Central memory CD4-positive, alpha-beta T cell (primary cell): ENCODE measurements at places on chromosomes 4 and X.

GRCh38 chr4:16843831-16844508 lies 54.5 kb downstream of the LDB2 start:
- DNase-seq: no peak

DNA sequence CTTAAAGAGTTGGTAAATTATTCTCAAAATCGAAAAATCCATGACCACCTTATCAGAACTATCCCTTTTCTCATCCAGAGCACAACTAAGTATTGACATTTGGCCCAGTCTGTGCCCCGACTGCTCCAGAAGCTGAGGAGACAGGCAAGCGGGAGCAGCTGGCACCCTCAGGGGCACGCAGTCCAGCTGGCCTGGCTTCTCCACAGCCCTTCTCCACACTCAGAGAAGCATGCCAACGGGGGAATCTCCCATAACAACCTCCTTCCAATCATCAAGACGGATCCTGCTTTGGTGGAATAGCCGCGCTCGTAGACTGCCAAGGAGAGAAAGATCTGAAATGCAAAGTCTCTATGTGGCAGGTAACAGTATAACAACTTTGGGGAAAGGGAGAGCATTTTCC lies 85.4 kb downstream of the AFAP1 start:
- no peak for DNase-seq

DNA sequence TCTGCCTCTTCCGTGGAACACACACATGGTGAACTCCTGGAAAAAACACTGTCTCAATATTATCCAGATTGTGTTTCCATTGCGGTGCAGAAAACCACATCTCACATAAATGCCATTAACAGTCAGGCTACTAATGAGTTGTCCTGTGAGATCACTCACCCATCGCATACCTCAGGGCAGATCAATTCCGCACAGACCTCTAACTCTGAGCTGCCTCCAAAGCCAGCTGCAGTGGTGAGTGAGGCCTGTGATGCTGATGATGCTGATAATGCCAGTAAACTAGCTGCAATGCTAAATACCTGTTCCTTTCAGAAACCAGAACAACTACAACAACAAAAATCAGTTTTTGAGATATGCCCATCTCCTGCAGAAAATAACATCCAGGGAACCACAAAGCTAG lies 87.9 kb downstream of the TET2 start:
- no peak for DNase-seq

DNA sequence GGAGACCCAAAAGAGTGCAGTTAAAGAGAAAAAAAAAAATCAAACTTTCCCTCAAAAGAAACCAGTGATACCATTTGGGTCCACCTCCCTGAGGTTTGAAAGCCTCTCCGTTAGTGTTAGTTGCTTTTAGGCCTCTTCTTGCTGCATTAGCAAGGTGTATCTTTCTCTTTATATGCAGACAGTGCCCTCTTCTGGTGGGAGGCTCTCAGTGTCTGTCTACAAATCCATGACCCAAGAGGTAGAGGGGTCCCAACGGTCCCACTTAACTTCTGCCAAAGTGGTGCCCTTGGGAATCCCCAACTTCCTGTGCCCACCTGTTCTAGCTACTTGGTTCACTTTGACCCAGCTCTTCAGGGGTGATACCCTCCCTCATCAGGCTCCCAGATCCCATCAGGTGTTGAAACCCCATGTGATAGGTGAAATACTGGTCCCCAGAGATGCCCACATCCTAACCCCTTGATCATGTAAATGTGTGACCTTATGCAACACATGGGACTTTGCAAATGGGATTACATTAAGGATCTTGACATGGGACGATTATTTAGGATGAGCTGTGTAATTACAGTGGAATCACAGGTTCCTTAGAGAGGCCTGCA lies 63.7 kb upstream of the CD99 start:
- peak; percentile 20 for DNase-seq

DNA sequence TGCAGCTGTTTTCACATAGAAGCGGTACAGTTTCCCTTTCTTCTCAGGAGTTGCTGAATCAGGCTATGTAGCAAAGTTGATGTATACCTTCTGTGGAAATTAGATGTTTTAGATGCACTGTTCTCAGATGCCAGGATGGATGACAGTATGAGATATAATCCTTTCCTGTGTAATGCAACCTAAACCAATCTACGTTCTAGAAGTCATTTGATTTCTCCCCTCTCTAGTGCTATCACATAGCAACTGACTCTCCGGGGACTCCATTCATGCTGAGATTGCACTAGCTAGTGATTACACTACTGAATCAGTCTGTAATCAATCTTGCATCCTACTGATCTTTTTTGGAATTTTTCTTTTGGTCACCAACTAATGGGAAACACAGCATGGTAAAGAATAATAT lies 1881.7 kb downstream of the PCDH7 start:
- DNase-seq: no peak

DNA sequence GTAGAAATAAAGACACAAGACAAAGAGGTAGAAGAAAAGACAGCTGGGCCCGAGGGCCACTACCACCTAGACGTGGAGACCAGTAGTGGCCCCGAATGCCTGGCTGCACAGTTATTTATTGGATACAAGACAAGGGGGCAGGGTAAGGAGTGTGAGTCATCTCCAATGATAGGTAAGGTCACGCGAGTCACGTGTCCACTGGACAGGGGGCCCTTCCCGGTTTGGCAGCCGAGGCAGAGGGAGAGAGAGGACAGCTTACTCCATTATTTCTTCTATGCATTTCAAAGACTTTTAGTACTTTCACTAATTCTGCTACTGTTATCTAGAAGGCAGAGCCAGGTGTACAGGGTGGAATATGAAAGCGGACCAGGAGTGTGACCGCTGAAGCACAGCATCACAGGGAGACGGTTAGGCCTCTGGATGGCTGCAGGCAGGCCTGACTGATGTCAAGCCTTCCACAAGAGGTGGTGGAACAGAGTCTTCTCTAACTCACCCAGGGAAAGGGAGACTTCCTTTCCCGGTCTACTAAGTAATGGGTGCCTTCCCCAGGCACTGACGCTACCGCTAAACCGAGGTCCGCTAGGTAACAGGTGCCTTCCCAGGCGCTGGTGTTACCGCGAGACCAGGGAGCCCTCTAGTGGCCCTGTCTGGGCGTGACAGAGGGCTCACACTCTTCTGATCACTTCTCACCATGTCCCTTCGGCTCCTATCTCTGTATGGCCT lies 44.9 kb downstream of the ZBTB49 start:
- peak; percentile 68 for DNase-seq

GRCh38 chr4:171668403-171668802 lies 144.8 kb upstream of the GALNTL6 start:
- DNase-seq: no peak

DNA sequence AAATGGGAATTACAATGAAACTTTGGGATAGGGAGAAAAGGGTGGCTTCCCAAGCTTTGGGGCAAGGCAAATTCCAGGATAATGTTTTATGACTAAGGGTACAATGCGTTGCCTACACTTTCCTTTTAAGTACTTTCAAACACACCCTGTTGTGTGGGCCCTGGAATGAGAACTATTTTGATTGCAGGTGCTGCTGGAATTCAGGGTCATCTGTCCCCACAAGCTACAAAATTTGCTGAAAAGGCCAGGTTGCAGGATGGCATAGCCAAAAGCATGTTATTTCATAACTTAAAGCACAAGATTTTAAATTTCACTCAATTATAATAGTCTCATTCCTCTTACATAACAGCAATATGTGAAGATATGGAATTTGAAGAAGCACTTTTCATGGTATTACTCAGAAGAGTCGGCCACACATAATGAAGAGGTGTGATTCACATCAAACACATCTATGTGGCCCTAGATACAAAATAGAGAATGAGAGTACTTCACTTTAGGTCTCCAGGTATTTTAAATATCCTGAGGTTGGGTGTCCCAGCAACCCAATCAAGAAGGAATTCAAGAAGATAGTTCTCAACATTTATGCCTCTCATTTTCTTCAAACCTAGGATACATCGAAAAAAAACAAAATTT lies 89.3 kb downstream of the APBB2 start:
- DNase-seq: no peak

DNA sequence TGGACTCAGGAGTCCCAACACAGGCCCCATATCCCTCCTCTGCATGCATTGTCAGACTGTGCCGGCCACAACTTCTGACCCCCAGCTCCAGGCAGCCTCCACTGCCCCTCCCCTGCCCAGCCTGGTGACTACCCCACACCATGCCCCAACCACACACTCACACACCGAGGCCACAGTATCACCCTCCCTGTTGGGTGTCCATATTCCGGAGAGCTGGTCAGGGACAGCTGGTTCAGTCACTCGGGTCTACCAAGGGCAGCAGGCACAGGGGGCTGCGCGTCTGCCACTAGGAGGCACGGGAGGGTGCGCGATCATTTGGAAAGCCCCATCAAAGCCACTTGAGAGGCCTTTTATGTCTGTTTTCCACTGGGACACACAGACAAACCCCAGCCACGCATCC lies 26.3 kb downstream of the CCNQ start:
- no peak for DNase-seq

GRCh38 chr4:140359562-140360427 lies 13.7 kb upstream of the SCOC start:
- peak; percentile 62 for DNase-seq

- no peak for DNase-seq
Observed at GRCh38 chrX:31376408-31377022, 304.7 kb upstream of the FTHL17 start.

DNA sequence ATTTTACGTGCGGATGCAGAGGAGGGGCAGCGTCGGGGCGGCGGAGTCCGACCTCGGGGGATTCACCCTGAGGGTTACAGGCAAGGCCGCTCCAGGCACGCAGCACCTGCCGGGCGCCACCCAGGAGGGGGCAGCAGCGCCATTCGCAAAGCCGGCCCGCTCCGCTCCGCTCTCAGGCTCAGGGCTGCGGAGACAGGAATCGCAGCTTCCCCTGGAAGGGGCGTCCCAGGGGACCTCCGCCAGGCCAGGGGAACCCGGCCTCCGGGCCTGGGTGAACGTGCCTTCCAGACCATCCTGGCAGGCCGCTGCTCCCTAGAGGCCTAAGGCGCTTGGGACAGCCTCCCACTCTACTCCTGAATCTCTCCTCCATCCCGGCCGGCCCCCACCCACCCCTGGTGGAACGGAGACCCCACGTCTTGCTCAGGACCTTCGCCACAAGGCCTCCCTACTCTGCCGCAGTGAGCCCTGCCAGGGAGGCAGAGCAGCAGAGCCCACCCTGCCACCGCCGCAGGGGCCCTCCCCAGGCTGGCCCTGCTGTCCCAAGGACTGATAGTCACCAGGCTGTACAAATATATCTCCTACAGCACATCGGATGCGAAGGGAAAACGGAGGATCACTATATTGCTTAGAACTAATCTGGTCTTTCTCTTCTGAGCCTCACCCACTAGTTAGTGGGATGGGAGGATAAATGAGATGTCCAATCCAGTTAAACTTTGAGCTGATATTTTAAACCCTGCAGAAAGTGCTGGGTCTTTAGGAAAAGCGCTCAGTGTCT lies 115.0 kb downstream of the SMIM20 start:
- DNase-seq: peak; percentile 22

GRCh38 chr4:147913137-147913536 lies 181.2 kb downstream of the ARHGAP10 start:
- no peak for DNase-seq

DNA sequence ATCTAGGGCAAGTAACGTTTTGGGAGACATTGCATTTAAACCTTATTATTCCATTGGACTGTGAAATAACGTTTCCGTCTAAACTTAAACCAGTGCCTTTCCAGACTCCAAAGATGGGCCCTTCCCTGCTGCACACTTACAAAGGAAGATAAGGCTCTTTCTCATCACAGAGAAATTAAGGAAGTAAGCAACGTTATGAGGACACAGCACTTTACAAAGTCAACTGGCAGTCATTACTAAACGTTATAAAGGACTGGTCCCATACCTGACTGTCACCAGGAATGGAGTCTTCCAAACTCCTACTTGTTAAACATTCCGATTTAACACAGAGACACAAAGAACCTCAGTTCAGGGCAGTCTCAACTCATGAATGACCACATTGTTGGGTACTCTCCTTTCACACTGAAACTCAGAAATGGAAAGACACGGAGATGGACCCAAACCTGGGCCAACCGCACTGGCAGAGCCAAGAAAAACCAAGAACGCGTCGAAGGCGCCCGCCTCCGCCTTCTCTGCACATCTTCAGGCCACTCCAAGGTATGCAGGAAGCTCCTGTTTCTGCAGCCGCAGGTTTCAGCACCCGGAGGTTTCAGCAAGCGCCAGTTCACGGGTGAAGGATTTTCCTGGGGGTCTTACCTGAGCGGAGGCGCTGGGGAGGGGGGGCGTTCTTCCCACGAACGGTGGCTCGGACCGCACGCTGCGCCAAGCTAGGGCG lies 670 bp downstream of the PAPSS1 start:
- no peak for DNase-seq

- no peak for DNase-seq
Observed at GRCh38 chr4:955931-956381, 17.4 kb downstream of the DGKQ start.

DNA sequence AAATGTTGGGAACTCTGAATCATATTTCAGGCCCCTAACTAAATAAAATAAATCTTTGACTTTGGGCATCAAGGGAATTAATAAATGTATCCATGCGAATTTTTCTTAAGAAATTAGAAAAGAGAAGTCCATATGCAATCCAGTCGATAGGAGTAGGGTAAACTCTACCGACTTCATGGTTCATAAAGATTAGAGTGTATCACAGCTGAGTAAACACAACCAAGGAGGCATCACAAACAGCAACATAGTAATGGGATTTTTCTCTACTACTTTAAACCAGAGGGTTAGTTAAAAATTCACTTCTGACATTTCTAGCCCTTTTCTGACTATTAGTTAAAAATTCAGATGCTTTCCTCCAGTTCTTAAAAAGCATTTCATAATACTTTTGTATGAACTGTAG lies 19.9 kb downstream of the SEPTIN11 start:
- no peak for DNase-seq

DNA sequence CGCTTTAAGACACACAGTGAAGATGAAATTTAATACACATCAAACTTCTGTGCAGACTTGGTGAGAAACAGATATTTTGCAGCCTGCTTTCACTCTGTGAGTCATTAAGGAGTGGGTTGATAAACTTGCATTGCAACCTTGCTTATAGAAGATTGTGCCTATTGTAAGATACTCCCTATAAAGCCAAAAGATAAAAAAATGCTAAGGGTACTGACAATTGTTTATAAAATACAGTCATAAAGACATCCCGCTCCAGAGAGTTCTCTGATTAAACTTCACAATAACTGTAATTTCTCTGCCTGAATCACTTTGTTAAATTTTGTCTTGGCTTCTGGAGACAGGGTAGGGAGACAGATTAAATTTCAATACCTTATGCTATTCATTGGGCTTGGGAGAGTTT lies 49.1 kb downstream of the GALNT7 start:
- no peak for DNase-seq

DNA sequence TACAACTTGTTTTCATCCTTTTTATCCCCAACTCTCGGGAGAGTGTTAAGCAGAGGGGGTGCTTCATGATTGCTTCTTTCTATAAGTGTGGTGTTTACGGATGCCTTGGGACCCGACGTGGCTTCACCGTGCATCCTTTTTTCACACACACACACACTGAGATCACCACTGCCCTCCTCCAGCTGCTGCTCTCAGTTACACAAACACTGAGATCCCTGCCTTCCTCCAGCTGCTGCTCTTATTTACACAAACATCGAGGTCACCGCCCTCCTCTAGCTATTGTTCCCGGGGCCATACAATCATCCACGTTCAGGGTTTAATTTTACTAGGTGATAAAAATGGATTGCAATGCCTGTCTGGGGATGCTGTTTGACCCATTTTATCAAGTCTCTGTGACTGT lies 155.4 kb upstream of the FAM9B start:
- no peak for DNase-seq

GRCh38 chr4:4430492-4431195 lies 43.7 kb downstream of the NSG1 start:
- peak; percentile 42 for DNase-seq

- no peak for DNase-seq
Observed at GRCh38 chr4:36823199-36823967, 421.2 kb upstream of the NWD2 start.
